Stimulated activated CD8-positive, alpha-beta memory T cell treated with anti-CD3 and anti-CD28 coated beads, Interleukin-7, amount 100 ng/mL, for 48 hours (primary cell): ENCODE measurements at places on chromosomes 2 and 18.

- DNase-seq: no peak
Measured at GRCh38 chr18:54173980-54174630, 50.4 kb downstream of the MBD2 start.

DNA sequence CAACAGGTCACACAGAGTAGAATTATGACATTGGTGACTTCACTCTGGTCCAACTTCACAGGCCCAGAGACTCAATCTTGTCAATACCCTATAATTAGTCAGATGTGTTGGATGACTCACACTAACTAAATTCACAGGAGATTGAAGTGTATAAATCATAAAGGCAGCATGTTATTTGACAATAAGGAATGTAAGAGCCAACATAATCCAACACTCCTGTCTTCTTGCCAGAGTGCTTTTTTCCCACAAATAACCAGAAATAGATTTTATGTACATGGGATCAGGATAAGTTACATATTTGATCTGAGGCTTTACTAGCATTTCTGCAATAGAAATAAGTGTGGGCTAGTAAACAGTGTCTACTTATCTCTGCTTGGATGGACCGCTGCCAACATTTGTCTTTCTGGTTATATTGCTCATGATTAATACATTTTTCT is 42.2 kb upstream of the ZSWIM2 start:
- no peak for DNase-seq

DNA sequence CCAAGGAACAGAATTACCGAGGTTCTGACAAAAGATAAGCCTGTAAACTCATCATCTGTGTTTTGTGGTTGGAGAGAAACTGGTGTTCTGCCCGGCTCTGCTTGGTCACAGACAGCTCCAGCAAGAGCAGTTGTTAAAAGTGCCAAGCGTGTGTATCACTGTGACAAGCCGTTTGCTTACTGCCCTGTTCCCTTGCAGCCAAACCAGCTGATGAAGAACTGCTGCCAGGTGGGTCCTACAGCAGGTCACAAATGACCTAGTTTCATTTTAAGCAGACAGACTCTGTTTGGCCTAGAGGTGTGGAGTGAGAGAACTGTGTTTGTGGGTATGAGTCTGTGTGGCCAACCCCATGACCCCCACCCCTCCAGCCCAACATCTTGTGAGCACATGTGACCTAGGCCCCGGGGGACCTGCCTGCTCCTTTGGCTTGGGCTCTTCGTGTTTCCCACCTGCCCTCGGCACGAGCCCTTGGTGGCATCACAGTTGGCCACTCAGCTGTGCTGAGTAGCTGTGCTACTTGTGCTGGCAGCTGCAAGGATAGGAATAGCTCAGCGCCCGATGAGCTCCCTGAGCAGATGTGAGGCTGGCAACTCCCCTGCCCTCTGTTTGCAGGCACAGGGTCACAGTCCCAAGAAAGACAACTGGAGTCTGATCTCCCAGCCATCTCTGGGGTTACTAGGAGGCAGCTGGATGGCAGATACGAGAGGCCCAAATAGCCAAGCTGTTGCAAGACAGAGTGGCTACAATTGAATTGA is 9.7 kb downstream of the OXER1 start:
- DNase-seq: no peak

- no peak for DNase-seq
Measured at GRCh38 chr2:235619544-235619943, 125.7 kb downstream of the AGAP1 start.

DNA sequence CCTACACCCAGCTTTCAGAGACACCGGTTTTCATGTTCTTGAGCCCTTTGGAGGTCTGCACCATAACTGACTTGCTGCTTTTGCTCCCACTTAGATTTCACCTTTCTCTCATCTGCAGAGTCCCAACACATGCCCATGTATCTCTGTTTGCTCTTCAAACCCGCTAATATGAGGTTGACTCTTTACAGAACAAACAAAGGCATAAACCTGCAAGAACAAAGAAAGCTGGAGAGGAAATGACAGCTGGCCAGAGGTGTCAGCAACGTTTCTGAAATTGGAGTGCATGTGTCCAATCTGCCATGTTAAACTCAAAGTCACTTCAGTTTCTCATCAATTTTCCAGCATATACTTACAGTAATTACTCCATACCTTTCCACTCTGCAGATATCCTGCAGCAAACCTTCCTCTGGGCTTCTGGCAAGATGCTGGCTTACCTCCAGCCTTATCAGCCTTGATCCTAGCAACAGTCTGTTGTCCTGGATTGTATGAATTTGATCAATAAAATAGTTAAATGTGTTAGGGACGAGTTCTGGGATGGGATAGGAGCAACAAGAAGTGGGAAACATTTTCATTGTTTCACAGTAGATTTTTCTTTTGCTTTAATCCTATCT is 157.4 kb downstream of the FHOD3 start:
- no peak for DNase-seq

- DNase-seq: no peak
Measured at GRCh38 chr2:97834610-97835009, 121.2 kb downstream of the ZAP70 start.

- DNase-seq: no peak
Measured at GRCh38 chr2:130896813-130897212, 60.1 kb downstream of the ARHGEF4 start.

DNA sequence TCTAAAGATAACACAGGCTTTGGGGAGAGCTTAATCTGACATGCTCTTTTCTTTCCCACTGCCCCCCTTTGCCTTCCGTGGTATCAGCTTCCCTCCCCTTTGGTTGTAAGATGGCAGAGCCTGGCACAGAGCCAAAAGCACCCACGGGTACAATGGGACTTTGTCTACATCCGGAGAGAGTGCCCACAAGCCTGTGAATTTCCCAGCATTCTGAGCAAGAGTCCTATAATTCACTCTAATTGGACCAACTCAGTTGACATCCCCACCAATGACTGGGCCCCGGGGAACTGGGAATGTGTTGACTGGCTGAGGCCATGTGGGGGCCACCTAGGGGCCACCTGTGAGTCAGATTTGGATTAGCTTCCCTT is 20.1 kb upstream of the C2orf72 start:
- no peak for DNase-seq

DNA sequence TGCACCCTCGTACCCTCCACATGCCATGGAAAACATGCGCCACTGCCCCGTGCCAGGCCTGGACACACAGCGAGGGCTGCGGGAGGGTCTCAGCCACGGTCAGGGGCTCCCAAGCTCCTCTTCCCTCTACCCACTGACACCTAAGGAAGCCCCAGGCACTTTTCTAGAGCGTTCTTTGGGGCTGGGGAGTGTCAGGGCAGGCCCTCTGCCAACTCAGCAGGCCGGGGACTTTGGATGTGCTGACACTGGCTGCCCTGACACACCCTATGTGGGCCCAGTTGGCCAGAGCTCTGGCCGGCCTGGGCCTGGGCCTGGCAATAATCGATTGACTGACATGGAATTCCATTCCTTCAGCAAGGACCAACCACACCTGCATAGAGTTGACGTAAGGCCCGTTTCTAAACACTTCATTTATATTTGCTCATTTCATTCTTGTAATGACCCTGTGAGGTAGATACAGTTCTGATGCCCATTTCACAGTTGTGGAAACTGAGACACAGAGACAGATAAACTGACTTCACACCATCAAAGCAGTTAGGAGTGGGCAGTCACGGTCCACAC is 70.5 kb downstream of the ZFP36L2 start:
- no peak for DNase-seq

GRCh38 chr2:31089645-31090044 is 48.6 kb downstream of the GALNT14 start:
- no peak for DNase-seq

DNA sequence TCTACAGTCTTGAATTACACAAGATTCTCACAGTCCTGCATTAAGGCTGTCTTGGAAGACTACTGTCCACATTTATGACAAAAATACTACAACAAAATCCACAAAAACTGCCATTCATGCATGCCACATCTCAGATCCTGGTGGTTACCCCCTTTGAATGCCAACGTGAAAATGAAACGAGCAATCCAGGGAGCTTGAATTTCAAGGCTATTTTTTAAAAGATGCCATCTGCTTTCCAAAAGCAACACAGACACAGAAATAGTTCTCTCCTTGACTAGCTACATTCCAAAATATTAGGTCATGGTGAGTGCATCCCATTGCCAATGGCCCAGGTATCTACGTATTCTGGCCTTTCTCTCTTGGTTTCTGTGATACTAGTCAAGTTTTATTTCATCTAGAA is 36.3 kb downstream of the IRS1 start:
- no peak for DNase-seq

DNA sequence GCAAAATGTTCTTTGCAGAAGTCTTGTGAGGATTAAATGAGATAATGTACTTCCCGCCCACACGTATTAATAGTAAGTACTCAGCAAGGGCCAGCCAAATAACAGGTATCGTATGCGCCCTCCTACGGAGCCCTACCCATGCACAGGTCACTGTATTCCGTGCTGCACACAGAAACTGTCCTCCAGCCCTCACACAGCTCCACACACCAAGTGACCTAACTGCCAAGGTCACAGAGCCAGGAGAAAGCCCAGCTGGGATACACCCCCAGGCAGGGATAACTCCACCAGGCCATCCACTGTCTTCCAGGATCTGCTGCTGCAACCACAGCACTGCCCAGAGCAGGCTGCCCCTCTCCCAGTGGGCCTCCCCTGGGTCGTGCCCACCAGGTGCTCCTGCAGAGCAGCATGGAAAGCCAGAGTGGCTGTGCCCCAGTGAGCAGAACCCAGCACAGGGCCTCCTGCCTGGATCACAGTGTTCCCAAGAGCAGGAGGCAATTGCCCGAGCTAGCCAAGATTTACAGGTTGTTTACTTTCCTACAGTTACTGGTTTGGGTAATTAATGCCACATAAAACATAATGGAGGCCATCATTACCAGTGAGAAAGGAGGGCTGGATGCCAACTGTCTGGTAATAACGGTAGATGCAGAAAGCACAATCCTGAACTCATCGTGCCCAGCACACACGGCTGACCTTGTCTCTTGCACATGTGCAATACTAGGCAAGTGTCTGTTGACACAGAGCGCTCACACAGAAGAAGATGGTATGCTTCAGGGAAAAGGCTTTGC is 24.4 kb downstream of the TFCP2L1 start:
- no peak for DNase-seq

GRCh38 chr2:16060125-16060935 is 120.0 kb downstream of the MYCN start:
- no peak for DNase-seq

- no peak for DNase-seq
Measured at GRCh38 chr2:235911125-235911524, 257.1 kb downstream of the GBX2 start.

- no peak for DNase-seq
Measured at GRCh38 chr18:22052405-22053105, 116.8 kb upstream of the GATA6 start.

GRCh38 chr2:120488531-120488930 is 142.6 kb downstream of the INHBB start:
- no peak for DNase-seq

GRCh38 chr2:197304556-197305011 is 6.0 kb downstream of the ANKRD44 start:
- no peak for DNase-seq

DNA sequence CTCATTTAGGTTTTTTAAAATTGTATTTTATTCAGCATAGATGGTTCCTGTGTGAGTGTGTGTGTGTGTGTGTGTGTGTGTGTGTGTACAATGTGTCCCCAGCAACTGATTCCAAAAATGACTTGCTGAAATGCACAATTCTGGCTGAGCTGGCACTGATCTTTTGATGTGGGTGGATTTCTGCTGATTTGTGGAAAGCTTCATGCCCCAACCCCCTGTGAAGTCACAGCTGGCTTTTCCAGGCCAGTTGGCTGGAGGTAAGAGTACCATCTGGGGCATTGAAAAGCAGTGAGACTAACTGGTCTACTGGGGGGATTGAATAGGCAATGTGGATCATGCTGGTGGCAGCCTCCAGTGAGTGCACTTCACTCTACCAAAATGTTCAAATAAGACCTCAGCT is 187.2 kb downstream of the LRRTM1 start:
- DNase-seq: no peak

DNA sequence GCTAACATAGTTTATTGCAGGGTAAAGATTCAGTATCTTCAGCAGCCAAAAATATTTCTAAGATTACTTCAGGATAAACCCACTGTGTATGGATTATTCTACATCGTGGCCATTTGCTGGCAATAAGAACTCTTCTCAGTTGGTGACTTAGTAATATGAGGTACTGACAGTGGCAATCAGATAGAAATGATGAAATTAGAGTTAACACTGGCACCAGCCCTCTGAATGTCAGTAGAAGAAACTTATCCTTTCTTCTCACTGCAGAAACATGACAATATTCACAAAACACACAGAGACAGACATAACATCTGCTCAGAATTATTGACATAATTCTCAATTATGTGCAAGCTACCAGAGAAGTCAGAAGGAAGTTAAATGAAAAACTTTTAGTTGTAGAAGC is 246.3 kb upstream of the COL3A1 start:
- DNase-seq: no peak

DNA sequence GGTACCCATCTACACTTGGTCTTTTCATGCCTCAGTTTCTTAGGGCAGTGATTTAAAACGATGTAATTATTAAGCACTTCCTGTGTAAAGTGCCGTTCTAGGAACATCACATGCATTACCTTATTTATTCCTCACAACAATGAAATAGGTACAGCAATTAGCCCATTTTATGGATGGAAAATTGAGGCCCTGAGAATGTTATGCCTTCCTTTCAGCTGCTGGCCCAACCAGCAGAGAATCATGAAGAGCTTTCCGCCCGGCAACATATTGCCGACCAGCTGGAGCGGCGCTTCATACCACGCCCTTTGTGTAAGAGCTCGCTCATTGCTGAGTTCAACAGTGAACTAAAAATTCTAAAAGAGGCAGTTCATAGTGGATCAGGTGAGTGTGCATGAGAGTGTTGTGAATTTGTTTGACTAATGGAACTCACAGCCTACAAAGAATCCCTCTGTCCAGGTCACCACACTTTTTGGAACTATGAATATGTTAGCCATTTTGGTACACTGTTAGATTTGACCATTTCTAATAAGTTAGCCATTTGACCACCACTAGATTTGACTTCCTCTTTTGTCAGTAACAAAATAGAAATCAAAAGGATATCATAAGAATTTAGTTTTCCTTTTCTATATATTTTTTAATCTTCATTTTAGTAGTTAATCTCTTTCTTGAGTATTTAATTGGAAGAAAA is 25.6 kb upstream of the RPE start:
- DNase-seq: no peak

DNA sequence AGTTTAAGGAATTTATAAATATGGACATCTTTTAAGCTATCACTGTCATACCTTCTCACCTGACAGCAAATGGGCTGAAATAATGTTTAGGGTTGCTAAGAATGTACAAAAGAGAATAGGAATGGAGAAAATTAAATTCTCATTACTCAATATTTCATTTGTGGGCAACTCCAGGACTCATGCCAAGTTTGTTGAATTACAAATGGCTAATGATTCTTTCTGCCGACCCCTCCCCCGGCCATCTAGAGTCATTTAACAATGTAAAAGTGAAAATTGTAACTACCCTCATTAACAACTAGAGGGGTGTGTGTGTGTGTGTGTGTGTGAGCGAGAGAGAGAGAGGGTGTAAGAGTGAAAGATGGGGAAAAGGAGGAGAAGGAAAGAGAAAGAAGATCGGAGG is 708.5 kb upstream of the FAM98A start:
- no peak for DNase-seq
